GM23338 (cell line): ENCODE measurements at places on chromosomes 3 and 15. TPM values are rescaled to one million over a fixed set of nuclear protein-coding genes. Genes with fewer than 3 reads are reported as not detected.

DNA sequence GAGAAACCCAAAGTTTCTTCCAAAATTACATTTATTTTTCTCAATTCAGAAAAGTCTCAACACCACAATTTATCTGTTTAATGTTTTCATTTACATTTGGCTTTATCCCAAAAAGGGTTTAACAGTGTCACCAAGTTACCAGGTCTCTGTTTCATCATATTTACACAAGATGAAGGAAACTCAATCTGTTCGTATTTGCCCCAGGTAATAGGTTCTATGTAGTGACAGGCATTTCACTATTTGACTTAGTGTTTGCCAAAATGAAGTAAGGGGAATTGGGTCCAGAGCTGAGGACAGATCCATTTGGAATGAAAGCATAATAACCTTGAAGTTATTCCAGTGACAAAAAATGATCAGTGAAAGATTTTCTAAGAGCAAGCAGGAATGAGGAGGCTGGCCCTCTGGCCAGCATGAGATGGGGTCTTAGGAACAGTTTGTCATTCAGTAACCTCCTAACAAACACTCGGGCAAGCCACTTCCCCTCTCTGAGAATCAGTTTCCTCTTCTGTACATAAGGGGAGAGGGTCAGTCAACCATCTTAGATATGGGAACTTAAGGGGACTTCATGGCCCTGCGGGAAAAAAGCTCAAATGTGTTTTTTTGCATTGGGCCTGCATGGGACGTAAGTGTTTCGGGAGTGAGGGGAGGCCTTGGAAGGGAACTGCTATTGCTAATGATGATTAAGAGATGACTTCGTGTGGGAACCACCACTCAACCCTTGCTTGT lies 31.8 kb downstream of the UMPS start:
- H3K27me3 ChIP-seq, result no peaks in the 10 kb centered on the region
- H3K27ac ChIP-seq, result peak overlapping the region; percentile 68
- no peak overlapping the region for H3K4me3 ChIP-seq
- H3K36me3 ChIP-seq, result 0 out of 2 replicates have a peak, but pooled peaks cover 19% of the 10 kb centered on the region
- no peak for DNase-seq
- H3K4me1 ChIP-seq, result peaks cover 18% of the 10 kb centered on the region

DNA sequence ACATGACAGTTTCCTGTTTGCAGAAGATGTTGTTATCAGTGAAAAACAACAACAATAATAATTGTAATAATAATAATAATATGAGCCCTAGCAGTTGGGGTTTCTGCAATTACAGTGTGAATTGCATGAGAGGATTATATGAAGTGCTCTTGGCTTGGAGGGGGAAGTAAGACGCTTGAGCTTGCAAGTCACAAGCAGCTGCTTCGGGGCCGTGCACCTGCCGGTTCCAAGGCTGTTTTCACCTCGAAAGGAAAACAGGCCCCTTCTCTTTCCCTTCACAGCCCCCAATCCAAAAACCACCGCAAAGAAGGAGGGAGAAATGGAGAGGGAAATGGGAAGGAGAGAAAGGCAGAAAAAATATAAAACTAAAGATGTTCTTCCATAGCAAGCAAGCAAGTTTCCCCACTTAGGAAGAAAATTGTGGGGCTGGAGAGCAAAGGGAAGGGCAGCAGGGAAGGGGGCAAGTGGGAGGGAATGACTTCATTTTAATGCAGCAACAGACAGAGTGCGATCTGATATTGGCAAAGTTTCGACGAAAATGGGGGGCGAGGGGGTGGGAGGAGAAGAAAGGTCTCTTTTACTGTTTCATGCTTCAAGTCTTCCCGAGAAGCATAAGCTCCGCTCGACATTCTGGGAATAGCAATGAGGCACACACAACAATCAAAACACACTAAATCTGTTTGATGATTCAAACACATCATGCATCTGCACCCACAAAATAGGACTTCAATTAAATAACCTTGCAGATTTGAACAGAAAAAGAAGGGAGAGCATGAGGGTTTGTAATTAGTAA lies 284.2 kb upstream of the ATP11B start:
- DNase-seq, result peak; percentile 14
- no peak overlapping the region for H3K27ac ChIP-seq
- peaks cover 13% of the 10 kb centered on the region for H3K4me1 ChIP-seq
- no peaks in the 10 kb centered on the region for H3K36me3 ChIP-seq
- H3K4me3 ChIP-seq, result no peak overlapping the region

GRCh38 chr3:33364060-33364459 lies 76.1 kb downstream of the UBP1 start:
- H3K27me3 ChIP-seq, result no peaks in the 10 kb centered on the region
- no peak overlapping the region for H3K27ac ChIP-seq
- H3K4me1 ChIP-seq, result no peaks in the 10 kb centered on the region

DNA sequence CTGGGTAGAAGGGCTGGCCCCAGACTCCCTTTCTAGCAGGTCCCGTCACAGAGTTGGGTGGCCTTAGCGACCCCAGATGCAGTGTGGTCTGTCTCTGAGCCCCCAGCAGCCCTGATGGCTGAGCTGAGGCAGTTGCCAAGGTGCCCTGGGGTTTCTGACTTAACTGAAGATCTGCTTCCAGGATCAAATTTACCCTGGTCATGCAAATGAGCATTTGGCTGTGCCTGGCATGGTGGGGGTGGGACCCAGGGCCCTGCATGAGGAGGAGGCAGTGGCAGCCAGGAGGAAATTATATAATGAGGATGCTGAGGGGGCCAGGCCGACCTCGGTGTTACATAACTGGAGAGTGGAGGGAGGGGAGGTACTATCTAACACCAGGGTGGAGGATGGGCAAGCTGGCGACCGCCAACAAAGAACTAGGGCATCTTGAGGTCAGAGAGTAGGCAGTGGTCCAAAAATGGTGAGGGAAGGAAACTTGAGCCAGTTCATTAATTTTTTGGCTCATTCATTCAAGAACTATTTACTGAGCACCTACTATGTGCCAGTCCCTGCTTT lies 16.4 kb downstream of the PLEKHO2 start:
- H3K27me3 ChIP-seq, result no peaks in the 10 kb centered on the region
- peaks cover 32% of the 10 kb centered on the region for H3K4me1 ChIP-seq
- DNase-seq, result no peak

DNA sequence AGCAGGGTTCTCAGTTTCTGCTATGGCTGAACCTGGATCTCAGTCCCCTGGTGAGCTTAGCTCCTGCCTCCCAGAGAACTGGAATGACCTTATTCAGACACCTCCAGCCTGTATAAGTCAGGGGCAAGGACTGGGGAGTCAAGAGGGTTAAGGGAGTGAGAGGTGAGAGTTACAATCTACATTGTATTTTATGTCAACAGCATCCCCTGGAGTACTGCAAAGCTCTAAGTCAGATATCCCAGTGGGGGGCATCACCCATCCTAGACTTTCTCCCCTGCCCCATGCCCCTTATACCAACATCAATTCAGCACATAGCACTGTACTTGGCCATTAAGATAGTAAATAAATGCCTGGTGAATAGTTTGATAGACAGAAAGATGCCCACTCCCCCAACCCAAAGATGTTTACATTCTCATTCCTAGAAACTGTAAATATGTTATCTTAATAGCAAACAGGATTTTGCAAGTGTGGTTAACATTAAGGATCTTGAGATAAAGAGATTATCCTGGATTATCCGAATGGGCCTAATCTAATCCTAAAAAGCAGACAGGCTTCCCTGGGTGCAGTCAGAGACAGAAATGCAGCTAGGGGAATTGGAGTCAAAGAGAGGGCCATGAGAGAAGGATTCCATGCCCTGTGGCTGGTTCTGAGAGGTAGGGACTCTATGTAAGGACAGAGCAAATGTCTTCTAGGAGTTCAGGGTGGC lies 132.3 kb upstream of the RASGRP1 start:
- no peak overlapping the region for H3K27ac ChIP-seq
- H3K36me3 ChIP-seq, result no peaks in the 10 kb centered on the region

DNA sequence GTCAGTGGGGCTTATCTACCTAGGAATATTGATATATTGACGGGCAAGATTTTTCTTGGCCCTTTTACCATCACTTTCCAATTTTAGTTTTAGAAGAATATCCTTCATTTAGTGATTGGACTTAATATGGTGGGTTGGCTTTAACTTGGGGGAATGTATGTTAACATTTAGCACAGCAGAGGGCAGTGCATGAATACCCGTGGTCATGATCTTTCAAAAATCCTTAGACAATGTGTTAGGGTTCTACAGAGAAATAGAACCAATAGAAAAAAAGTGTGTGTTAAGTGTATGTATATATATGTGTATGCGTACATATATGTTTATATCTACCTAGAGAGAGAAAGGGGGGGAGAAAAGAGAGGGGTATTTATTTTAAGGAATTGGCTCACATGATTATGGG lies 36.9 kb downstream of the GPR171 start:
- H3K4me1 ChIP-seq, result no peaks in the 10 kb centered on the region
- no peaks in the 10 kb centered on the region for H3K27me3 ChIP-seq
- H3K4me3 ChIP-seq, result no peak overlapping the region
- H3K27ac ChIP-seq, result no peak overlapping the region
- H3K36me3 ChIP-seq, result 0 out of 2 replicates have a peak, but pooled peaks cover 4% of the 10 kb centered on the region

DNA sequence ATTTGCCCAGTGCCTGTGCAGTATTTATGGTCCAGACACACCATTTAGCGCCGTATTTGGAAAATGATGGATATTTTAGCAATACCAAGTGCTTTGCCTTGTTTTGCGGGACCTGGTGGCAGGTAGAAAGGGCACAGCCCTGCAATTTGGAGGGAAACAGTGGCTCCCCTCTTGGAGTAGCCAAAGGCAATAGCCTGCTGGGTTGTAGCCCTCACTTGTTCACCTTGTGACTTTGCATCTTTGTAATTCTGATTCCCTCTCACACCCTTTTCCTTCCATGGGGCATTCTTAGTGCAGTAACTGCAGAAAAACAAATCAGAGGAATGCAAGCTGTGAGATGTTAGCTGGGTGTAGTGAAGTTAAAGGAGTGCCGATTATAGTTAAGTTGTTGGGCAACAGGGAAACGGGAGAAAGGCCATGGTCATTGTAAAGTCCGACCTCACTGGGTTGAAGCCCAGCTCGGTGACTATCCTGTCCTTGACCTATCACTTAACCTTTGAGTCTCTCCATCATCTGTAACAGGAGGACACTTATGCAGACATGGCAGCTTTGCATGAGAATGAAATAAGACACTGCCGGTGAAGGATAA lies 131.0 kb upstream of the KLHL25 start:
- H3K4me3 ChIP-seq, result no peak overlapping the region
- DNase-seq, result peak; percentile 15
- peaks cover 16% of the 10 kb centered on the region for H3K4me1 ChIP-seq
- H3K36me3 ChIP-seq, result no peaks in the 10 kb centered on the region

DNA sequence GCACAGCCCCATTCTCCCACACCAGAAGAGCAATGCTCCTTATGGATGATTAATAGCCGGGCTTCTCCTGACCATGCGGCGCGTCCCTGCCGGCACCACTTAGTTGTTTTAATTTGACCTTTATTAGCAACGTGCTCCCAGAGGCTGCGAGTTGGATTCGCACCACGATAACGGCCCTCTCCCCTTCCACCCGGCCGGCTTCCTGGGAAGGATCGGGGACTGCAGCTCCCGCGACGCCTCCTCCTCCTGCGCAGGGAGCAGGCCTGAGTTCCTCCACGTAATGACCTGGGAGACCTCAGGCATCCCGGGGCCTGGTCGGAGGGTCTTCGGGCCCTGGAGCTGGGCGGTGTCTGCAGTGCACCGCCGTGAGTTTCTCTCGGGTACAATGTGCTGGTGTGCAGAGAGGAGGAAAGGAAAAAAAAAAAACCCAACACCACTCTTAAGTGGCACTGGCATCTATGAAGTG lies 243.3 kb upstream of the TOPAZ1 start:
- no peak overlapping the region for H3K27ac ChIP-seq
- H3K4me3 ChIP-seq, result peak overlapping the region; percentile 91
- H3K4me1 ChIP-seq, result peaks cover 33% of the 10 kb centered on the region
- H3K27me3 ChIP-seq, result peaks cover 69% of the 10 kb centered on the region
- peak; percentile 57 for DNase-seq

GRCh38 chr15:58159827-58160386 lies 21.7 kb downstream of the AQP9 start:
- H3K36me3 ChIP-seq, result no peaks in the 10 kb centered on the region
- no peaks in the 10 kb centered on the region for H3K27me3 ChIP-seq
- DNase-seq, result no peak
- no peak overlapping the region for H3K27ac ChIP-seq
- no peaks in the 10 kb centered on the region for H3K4me1 ChIP-seq

GRCh38 chr3:190618330-190619030 lies 104.6 kb downstream of the IL1RAP start:
- no peak overlapping the region for H3K4me3 ChIP-seq
- no peak overlapping the region for H3K27ac ChIP-seq
- H3K27me3 ChIP-seq, result no peaks in the 10 kb centered on the region
- H3K4me1 ChIP-seq, result no peaks in the 10 kb centered on the region

- H3K27me3 ChIP-seq, result no peaks in the 10 kb centered on the region
- H3K27ac ChIP-seq, result no peak overlapping the region
- peaks cover 26% of the 10 kb centered on the region for H3K4me1 ChIP-seq
- DNase-seq, result no peak
These were observed 178.3 kb upstream of the PLSCR5 start for GRCh38 chr3:146783446-146783845.

DNA sequence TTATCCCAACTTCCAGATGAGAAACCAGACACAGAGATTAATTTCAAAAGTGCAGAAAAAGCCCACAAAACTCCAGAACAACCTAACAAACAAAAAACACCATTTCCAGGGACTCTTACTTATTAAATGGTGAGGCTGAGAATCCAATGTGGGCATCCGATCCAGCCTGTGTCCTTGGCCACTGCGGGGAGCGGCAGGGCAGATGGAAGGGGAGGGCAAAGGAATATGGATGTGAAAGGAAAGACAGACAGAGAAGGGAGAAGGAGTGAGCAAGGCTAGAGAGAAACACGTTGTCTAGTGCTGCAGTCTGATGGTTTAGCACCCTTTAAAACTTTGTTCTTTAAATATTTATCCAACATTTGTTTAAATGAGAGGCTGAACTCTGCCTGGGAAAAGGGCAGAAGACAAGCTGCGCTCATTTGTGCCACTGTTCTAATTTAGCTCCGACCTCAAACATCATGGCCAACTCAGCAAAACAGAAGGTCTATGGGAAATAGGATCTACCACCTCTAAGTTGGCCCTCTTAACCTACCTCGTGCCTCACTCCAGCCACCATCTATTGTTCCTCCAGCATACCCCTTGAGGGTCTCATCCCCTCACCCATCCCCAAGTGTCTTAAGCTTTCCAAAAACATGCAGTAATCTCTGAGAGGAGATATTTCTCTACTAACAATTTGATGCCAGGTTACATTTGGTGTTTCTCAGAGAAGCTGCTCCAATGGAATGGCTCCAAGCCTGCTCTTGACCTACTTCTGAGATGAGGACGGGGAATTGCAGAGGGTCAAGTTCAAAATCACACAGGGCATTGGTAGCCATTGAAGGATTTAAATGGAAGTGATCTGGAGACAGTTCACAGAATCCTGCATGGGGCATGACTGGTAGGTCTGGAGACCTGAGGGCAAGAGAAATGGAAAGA lies 77.4 kb downstream of the CD47 start:
- H3K4me1 ChIP-seq, result peaks cover 15% of the 10 kb centered on the region
- no peak for DNase-seq
- no peak overlapping the region for H3K27ac ChIP-seq

GRCh38 chr3:114498539-114499370 lies 204.9 kb downstream of the TIGIT start:
- no peak overlapping the region for H3K4me3 ChIP-seq
- H3K4me1 ChIP-seq, result no peaks in the 10 kb centered on the region; the same call in 1 of the 2 replicates
- H3K27ac ChIP-seq, result no peak overlapping the region
- no peaks in the 10 kb centered on the region for H3K36me3 ChIP-seq
- H3K27me3 ChIP-seq, result no peaks in the 10 kb centered on the region

The TRIM71 gene
- total RNA-seq, result 318 and 346 TPM in 2 replicates

The ZNF860 gene
- 12.4 and 14.7 TPM in 2 replicates for total RNA-seq

The KLF15 gene
- 14.0 and 19.8 TPM in 2 replicates for total RNA-seq

The CCDC9B gene
- total RNA-seq, result 0.97 and 1.2 TPM in 2 replicates

The ATP13A4 gene
- not detected in 2 replicates for total RNA-seq

The DNAJA4 gene
- 10.3 and 12.5 TPM in 2 replicates for total RNA-seq

The KY gene
- not detected in 2 replicates for total RNA-seq

The FSD2 gene
- total RNA-seq, result 0.08 TPM in 1 of 2 replicates, not detected in the other
